ENCODE measurements at places on chromosomes 4 and X.

DNA sequence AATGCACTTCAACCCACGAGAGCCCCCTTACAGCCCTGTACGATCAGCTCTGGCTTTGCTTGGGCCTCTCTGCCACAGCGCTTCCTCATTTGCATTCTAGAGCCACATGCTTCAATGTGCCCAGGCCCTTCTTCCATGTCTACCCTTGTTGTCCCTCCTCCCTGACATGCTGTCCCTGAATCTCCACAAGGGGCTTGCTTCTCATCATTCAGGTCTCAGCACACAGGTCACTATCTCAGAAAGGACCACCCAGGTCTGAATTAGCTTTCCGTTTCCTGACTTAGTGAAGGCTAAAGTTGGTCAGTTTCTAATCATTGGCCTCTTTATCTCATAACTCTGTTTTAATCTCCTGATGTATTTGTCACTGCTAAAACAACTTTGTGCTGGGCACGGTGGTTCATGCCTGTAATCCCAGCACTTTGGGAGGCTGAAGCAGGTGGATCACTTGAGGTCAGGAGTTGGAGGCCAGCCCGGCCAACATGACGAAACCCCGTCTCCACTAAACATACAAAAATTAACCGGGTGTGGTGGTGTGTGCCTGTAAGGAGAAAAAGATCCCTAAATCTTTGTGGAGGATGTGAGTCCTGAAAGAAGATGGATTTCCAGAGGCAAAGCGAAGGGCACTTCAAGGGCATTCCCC, 17.9 kb upstream of the SLC34A2 start:
- DNase-seq, result no peak

DNA sequence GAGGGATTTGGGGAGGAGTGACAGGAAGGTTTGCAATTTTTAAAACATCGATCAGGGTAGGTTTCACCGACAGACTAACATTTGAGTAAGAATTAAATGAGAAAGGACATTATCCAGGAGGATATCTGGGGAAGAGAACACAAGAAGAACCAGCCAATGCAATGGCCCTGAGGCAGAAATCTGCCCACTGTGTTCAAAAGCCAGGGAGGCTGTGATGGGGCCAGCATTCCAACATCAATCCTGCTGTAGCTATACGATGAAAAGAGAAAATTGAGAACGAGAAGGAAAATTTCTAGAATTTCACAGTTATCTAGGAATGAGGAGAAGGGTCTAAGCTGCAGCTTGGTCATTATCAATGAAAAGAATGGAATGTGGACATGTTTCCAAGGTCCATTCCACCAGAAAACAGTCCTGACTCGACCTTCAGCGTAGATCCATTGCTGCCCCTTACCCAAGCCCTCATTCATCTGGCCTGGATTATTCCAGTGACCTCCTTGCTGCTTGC, 84.4 kb downstream of the APBB2 start:
- no peak for DNase-seq

GRCh38 chrX:16589211-16589610, 60.7 kb upstream of the S100G start:
- no peak for DNase-seq

- no peak for DNase-seq
These were observed 8.1 kb downstream of the ENPEP start for GRCh38 chr4:110484029-110484428.

- no peak for DNase-seq
These were observed 285.6 kb downstream of the ARHGAP24 start for GRCh38 chr4:85760511-85760910.

- DNase-seq, result no peak
These were observed 10.1 kb upstream of the FGFR3 start for GRCh38 chr4:1783015-1783414.

DNA sequence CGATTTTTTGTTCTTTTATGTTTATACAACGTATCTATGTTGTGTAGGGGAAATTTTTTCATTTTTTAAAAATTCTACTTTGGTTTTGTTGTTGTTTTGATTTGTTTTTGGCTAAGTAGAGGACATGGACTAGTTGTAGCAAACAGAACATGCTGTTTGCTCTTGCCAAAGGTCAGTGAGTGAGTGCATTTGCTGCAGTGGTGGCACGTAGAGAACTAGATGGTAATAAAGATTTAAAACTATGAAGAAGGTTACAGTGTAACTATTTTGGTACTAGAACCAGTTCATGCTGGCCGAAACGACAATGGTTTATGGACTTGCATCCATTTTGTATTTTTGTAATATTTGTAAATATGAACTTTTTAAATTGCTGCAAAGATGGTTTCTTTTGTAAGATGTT, 1.9 kb upstream of the SCML1 start:
- DNase-seq, result no peak

All from CD4-positive, alpha-beta T cell treated with Interleukin-17A for 1 hour (primary cell).